ENCODE measurements at places on chromosomes 16 and 17.

GRCh38 chr16:558298-559020 lies 1.7 kb upstream of the PRR35 start:
- no peak for DNase-seq

DNA sequence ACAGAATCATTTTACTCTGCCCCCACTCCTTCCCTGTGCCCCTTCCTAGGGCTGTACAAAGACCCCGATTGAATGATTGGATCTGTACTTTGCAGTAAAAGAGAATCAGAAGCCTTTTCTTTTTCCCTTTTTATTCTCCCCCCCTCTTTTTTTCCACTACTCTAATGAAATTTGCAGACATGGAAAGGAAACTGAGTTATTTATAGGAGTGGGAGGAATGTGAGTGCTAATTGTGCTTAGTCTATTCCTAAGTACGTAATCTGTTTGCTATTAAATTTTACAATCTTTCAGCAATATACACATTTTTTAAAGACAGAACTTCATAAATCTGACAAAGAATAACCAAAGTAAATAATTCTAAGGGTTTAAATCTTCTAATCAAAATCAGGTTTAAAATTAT lies 314.3 kb downstream of the MAP2K6 start:
- no peak for DNase-seq

DNA sequence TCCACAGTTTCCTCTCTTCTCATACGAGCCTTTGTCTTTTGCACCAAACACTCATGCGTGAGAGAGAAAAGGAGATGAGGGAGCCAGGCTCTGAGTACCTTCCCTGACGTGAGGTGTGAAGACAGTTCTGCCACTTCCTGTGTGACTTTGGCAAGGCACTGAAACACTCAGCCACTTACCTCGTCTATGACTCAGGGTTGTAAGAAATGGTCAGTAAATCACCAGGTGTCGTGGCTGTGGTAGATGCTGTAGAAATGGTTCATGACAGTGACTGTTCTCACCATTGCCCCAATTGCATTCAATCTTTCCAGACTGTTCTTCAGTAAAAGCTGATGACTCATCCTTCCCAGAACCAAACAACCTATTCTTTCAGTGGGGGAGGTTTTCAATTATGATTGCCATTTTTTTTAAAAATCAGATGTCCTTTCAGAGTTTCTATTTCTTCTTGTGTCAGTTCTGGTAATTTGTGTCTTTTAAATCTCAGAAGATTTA lies 49.2 kb upstream of the CBFA2T3 start:
- no peak for DNase-seq

DNA sequence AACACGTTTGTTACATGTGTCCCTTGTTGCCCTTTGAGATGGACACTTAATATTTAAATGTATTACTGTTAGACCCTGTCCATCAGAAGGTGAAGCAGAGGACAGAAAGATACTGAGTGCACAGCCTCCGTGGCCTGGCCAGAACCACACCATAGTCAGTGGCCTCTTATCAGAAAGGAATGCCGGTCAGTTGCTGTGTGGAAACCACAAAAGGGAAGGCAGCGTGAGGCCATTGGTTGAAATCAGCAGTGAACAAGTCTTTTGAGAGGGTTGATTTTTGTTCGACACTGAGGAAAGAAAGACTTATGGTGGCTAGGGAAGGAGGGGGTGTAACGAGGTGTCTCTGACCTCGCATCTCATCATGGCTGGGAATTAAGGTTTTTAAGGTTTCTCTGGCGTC lies 85.4 kb upstream of the CLEC18A start:
- DNase-seq = no peak

DNA sequence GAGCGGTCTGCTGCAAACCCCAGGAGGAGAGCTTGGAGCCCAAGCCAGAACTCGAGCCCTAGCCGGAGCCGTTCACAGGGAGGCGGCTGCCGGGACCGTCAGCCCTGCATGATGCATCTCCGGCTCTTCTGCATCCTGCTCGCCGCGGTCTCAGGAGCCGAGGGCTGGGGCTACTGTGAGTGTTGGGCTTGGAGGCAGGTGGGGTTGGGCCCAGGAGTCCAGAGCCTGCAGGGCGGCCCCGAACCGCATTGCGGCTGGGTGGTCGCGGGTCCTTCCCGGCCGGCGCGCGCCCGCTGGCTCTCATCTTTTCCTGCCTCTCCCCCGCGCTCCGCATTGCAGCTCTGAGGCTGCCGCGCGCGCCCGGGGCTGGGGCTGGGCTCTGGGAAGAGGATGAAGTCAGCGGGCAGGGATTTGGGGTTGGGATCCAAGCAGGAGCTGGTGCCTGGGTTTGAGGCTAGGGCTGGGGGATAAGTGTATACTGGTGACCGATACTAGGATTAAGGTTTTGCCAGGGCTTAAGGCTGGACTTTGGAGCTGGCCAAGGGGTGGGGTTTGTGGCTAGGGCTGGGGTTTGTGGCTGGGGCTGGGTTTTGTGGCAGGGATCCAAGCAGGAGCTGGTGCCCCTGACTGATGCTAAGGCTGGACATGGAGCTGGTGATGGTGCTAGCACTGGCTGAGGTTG lies 532 bp downstream of the CNTNAP1 start:
- DNase-seq = no peak

DNA sequence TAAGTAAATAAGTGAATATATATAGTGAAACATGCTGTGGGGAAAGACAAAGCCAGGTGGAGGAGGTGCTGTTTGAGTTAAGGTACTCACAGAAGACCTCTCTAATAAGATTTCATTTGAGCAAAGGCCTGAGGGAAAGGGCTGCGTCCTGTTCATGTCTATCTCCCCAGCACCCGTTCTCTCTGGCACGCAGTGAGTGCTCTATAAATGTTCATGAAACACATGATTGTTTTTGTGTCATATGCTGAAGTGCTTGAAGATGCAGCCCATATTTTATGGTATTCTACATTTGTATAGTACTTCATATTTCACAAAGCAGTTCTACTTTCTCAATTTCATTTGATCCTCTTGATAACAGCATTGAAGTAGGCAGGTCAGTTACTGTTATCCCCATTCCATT lies 990 bp downstream of the VWA3A start:
- DNase-seq = no peak

DNA sequence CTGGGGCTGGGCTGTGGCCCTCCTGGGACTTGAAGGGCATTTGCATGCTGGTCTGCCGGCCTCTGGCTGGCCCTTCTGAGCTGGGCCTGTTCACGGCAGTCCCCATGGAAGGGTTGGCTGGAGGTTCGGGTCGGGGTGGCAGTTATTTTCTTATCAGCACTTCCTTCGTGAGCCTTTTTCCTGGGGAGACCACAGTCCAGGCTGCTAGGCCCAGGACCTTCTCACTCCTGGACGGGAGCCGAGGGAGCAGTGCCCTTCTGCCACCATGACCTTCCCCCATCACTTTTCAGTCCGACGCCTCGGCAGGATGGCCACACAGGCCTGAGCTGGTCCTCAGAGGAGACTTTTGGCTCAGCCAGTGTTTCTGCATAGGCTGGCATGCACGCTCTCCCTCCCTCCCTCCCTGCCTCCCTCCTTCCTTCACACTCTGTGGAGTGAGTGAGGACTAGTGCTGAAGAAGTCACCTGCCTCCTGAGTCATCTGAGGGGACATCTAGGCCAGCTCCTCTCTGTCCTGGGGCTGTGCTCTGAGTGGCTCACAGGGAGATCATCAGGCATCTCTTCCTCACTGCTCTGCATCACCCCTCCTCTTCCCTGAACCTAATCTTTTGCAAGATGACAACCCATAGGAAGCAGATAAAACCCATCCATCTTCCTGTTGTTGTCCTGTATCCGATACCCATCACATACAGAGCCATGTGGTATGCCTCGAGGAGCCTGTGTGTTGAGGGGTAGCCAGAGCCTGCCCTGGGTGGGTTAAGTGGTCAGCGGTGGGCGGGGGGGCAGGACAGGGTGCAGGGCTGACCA lies 109.7 kb downstream of the RAP1GAP2 start:
- no peak for DNase-seq

DNA sequence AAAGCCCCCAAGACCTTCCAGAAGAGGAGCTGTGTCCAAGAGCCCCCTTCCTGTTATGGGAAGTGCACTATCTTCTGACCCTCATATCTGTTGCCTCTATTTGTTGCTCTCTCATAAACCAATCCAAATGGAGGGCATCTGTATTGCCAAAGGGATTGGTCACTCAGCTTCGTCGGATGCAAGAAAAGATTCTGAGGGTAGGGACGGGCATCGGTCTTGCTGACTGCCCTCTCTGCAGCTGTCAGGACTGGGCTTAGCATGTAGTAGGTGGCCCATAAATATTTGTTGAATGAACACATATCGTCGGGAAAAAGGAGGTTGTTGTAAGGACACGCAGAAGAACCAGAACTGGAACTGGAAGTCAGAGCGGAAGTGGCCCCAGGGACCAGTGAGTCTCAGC lies 44.1 kb downstream of the CCDC42 start:
- DNase-seq = no peak

DNA sequence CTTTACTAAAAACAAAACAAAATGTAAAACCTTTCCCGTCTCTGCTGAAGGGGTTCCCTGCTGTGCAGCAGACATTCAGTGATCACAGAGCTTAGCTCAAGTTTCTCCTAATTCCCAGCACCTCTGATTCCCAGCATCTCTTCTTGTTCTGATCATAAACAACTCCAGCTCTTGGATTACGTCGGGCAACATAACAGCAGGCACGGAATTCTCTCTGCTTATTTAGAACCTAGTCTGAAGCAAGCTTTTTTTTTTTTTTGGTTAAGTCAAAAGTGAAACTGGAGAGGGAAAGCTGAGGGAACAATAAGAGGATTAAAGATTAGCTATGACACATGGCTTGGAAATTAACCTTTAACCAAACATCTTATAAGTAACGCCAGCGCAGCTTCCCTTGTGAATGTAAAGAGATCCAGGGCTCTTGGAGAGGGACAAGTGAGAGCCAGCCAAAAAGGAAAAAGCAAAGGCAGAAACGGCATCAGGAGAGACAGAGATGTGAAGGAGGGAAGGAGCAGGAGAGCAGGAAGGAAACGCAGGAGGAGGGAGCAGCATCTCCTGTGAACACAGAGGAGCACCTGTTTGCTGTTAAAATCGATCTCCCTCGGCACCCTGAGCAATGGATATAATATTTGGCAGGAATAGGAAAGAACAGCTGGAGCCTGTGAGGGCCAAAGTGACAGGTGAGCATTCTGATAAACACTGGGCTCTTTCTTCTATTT lies at the start of gene BCO1:
TSS of gene BCO1 (plus strand) at position 394 of the 716 bp plus-strand sequence. CDS start at position 614, 220 bp downstream.
- DNase-seq = no peak

DNA sequence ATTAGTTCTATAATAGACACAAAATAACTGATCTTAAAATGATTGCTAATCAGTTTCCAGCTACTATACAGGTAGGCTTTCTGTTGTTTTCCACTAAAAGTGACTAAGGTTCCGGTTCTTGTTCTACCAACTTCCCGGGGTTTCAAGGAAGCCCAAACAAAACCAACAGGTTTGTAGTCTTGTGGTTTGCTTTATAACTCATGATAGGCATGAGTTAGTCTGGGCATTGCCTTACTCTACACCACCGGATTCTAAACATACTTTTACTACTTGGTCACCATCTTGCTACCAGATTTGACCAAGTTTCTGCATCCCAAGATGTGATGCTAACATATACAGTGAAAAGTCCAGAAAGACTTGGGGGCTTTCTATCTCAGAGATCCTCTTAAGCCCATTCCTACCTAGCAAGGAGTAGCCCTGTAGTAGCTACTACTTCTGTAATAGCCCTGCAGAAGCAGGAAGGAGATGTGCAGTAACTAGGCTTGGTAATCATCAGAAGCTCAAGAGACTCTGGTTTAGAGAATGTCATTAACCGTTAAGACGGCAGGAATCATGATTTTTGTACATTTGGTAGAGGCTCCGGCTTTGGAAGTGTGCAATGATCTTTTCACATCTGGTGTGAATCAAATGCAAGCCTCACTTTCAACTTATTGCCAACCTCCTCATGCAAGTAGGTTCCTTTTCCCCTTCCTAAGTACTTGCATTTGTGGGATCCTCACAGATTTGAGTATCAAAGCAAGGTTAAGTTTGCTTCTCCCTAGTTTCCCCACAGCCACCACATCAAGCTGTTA lies 1.6 kb downstream of the FAM117A start:
- DNase-seq = no peak

DNA sequence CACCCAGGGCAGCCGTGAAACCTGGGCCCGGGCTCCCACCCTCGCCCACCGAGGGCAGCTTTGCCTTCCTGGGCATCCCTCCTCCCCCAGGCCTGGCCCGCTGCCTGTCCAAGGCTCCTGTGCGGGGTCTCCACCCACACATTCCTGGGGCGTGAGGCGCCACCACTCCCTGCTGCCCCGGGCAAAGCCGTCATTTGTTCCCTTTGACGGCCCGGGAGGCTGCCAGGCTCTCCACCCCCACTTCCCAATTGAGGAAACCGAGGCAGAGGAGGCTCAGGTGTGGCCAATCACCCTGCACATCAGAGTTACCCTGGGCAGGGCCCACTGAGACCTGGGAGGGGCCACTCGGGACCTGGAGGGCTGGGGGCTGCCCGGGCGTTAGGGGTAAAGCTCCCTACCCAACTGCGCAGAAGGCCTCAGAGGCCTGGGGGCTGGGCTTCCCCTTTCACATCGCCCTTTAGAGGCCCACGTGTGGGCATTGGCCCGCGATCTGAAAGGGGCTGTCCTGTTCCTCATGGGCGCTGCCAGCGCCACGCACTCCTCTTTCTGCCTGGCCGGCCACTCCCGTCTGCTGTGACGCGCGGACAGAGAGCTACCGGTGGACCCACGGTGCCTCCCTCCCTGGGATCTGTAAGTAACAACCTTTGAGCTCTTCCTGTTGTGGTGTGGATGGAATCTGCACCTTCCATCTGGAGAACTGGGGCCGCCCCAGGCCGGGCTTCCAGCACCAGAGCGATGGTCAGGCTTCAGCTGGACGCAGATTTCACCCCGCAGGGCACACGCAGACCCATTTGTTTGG lies at the start of gene MSLN:
TSS of gene MSLN (plus strand) at position 190 of the 799 bp plus-strand sequence. CDS start 1,947 bp downstream, outside the sequence.
- DNase-seq = no peak

DNA sequence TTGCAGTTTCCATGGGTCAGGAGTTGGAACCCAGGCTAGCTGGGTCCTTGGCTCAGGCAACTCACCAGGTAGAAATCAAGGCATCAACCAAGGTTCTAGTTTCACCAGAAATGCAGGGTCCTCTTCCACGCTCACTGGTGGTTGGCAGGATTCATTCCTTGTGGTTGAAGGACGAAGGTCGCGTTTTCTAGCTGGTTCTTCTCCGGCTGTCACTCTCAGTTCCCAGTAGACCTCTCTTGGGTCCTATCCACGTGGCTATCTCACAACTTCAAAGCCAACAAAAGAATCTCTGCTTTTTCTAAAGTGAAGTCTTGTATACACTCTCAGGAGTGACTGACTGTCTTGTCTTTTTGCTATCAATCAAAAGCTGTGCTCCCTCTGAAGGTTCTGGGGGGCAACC lies 146.3 kb upstream of the NOL11 start:
- no peak for DNase-seq

DNA sequence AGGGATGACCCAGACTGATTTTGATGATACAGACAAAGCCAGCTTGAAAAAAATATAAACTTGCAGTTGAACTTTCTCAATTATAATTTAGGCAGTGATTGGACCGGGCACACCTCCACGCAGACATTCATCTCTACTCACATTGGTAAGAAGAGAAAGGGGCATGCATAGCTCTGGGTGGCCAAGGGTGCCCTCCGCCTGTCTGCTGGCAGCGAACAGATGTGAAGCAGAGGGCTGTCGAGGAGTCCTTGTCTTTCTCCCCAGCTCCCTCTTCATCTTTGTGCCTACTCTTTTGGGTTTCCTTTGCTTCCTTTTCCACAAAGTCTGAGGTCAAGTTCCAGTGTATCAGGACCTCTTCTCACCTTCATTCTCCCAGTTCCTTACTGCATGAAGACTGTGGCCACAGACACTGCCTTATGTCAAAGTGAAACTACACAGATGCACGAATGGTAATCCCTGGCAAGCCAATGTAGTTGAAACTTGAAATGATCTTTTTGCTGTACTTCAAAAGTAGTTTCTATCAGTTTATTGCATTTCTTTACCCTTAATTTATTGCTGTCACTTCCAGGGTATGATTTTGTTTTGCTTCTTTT lies 343.7 kb upstream of the SOX9 start:
- no peak for DNase-seq

GRCh38 chr16:58492066-58492465 lies 7.9 kb upstream of the NDRG4 start:
- DNase-seq = no peak
